Stimulated activated CD4-positive, alpha-beta T cell treated with anti-CD3 and anti-CD28 coated beads, Interleukin-1b, Interleukin-23, amount 100 ng/mL, for 24 hours (primary cell): ENCODE measurements at places on chromosomes 7 and 10.
A peak's percentile ranks its signal among the peaks of the same experiment; 100 is the strongest.

DNA sequence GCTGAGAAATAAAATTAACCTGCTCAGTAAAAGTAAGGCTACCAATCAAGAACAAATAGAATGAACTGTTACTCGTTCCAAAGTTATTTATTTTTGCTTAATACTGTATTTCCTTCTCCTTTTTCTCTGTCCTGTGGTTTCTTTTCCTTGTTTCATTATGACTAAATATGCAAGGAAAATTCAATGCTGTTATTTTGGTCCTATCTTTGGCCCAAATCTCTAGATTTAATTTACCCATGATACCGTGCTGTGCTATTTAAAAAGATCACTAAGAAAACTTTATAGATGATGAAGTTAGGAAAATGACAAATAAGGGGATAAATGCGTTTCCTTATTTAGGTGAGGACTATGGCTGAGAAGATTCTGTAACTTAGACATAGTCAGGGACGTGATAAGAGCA lies 45.3 kb upstream of the FAM133B start:
- DNase-seq: no peak

GRCh38 chr7:112449353-112449752 lies 907 bp upstream of the IFRD1 start:
- peak; percentile 25 for DNase-seq

DNA sequence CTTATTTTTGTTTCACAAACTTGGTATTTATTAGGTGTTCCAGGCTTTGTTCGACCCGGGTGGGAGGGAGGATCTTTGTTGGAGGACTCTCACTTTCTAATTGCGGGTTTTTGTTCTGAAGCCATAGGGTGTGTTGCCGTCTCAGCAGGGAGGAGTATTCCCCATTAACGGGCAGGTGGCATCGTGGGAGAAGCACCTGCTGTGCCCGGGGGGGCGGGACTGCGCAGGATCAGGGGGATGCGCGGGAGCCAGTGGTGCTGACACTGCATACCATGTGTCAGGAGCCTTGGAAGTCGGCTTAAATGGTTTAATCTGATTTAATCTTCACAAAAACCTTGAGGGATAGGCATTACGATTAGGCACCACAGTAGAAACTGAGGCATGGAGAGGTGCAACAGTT lies 113.0 kb downstream of the MGMT start:
- no peak for DNase-seq

- DNase-seq: no peak
These were observed 32.8 kb downstream of the KCNH2 start for GRCh38 chr7:150945171-150945852.

DNA sequence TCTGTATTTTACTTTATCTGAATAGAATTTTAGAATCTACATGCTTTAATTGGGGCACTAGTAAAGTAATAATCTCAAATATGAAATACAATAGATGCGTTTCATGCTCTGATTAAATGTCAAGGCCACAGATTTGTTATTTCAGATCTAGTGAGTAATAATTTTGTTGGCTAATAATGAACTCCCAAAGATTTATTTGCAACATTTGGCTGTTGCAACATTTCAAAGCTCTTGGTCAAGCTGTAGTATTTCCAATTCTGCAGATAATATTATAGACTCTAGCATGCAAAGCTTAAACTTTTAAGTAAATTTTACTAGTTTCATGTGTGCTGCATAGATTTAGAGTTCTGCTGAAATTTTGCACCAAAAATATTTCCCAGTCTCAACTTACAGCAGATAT lies 16.7 kb downstream of the LRRN3 start:
- DNase-seq: no peak
